Astrocyte of the spinal cord (primary cell): ENCODE measurements at places on chromosomes 5 and 9.

DNA sequence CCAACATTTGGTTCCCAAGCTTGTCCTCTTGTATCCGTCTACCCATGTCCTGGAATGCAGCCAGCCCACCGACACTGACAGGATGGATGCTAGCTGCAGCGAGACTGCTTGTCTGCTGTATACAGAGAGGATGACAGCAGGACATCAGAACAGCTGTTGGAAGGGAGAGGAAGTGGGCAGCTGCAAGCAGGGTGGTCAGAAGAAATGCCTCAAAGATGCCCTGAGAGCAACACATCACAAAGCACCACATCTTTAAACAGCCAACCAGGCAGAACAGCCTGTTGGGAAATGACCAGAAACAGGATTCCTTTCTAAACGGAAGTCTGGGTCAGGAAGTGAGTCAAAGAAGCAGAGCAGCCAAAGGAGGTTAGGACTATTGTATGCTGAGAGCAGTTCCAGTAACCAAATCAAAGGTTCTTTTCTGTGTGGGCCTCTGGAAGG, 219.1 kb downstream of the NDUFS4 start:
- peak; percentile 62 for DNase-seq

DNA sequence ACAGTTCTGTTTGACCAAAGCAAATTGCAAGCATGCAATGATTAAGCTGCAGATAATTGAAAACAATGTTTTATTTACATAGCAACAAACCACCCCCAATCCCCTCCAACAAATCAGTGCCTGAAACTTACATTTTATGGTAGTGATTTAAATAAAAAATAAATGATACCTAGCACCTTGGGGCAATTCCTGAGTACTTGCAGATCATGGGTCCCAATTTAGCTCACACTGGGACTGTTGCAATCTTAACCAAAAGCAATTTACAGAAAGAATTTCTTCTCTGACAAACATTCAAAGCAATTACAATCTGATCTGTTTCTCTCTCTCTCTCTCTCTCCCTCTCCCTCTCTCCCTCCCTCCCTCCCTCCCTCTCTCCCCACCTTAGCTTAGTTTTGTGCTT, 345.7 kb upstream of the PCSK5 start:
- no peak for DNase-seq

DNA sequence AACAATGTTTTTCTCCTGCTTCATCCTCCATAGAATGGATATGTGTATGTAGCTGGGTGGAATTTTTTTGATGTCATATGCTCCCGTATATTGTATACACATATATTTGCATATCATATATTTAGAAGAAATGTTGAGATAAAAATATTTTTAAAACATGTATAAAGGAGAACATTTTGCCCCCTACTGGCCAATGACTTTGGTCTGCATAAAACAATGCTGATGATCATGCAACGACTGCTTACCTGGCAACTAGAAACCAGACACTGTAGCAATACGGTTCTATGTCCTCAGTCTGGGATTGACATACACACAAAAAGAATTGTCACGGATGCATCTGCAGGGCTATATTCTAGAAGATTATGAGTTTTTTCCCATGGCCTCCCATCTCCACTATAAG, 503.6 kb downstream of the ELAVL2 start:
- DNase-seq, result no peak

DNA sequence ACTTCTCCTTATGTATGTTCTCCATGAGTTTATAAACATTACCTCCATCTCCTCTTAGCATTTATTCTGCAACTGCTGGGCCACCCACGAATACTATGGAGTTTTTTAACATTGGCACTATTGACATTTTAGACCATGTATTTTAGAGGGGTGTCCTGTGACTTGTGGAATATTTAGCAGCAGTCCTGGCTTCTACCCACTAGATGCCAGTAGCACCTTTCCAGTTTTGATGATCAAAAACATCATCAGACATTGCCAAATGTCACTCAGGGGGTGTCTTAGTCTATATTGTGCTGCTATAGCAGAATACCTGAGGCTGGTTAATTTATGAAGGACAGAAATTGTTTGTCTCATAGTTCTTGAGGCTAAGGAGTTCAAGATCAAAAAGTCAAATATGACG, 187.5 kb upstream of the RORB start:
- no peak for DNase-seq

- no peak for DNase-seq
These were observed 9.4 kb downstream of the FYB1 start for GRCh38 chr5:39209924-39210323.

- no peak for DNase-seq
These were observed 24.0 kb upstream of the GRHPR start for GRCh38 chr9:37398464-37399025.

- peak; percentile 77 for DNase-seq
These were observed 118.7 kb downstream of the LPAR1 start for GRCh38 chr9:110919609-110920008.

DNA sequence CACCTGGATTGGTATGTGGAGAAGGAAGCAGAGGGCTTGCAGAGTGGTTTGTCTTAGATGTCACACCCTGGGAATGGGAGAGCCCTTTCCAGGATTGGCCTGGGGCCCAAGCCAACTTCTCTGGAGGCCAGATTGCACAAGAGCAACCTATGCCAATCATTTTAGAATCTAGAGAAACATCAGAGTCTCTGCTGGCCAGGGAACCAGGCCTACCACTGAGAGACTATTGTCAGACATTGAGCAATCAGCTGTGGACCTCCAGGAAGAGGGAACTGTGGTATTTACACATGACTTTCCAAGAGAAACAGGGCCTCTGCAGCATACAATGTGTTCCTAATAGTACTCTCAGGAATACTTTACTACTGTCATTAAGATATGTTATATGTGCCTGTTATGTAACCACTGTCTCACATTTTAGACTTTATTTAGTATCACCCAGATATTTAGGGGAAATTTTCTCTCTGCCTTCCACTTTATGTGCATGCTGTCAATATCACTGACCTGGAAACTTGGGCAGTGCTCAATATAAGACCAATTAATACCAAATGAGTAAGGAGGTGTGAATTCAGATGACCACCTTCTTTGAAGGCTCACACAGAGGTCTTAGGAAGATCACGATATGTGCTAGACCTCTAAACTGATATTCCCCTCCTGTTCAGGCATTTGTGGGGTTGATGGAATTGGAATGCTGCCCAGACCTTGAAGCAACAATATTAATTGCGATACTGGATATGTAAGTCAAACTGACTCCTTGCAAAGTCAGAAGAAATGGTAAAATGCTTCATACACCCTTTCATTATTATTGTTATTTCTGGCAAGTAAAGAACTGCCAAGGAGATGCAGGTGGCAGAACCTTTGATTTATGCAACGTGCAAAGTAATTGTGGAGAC, 20.5 kb upstream of the CCL28 start:
- DNase-seq, result peak; percentile 86

DNA sequence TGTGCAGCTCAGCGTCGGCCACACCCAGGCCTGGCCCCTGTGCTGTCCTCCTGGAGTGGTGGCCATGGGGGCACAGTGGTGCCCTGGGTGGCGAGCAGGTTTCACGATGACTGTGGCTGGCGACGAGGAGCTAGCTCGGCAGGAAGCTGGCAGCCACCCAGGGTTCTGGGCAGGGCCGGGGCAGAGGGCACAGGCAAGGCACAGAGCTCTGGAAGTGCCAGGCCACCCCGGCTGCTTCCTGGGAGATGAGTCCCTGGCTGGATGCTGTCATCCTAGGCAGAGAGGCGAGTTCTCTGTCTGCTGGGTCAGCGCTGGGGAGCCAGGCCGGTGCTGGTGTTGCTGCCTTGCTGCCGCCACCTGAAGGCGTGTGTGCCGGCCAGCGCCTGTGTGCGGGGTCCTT, 51.7 kb downstream of the RXRA start:
- DNase-seq, result no peak

GRCh38 chr9:758146-758545, 83.4 kb upstream of the DMRT1 start:
- DNase-seq, result no peak

- no peak for DNase-seq
These were observed 548.1 kb upstream of the C9orf72 start for GRCh38 chr9:28121366-28121765.

- DNase-seq, result no peak
These were observed 285.3 kb upstream of the ADRA1B start for GRCh38 chr5:159631001-159631400.

DNA sequence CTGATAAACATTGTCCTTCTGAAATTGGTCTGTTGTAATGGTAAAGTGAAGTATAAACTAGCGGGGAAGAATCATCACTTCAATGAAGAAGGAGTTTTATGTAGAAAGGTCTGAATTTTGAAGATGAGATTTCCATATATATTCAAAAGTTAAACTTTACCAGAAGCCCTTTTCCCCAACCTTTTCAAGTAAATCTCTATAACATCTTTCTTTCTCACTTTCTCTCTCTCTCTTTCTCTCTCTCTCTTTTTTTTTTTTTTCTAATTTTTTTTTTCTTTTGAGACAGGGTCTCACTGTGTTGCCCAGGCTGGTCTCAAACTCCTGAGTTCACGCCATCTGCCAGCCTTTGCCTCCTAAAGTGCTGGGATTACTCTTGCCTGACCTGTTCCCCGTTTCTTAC, 78.7 kb downstream of the NSD1 start:
- DNase-seq, result no peak

DNA sequence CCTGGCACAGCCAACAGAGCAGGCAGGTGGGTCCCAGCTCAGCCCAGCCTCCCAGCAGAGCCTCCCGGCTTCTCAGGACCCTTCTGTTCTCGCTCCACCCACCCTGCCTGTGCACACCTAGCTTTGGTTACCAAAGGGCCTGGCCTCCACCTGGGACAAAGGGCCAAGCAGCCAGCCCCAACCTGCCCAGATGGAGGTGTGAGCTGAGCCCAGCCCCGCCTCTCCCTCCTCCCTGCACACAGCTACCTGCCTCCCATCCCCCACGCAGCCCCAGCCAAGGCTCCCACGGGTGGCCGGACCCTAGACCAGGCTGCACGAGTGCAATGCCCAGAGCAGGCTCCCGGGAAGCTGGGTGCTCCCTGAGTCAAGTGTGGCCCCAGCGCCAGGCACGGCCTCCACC, 5.6 kb downstream of the TPRN start:
- DNase-seq, result no peak

DNA sequence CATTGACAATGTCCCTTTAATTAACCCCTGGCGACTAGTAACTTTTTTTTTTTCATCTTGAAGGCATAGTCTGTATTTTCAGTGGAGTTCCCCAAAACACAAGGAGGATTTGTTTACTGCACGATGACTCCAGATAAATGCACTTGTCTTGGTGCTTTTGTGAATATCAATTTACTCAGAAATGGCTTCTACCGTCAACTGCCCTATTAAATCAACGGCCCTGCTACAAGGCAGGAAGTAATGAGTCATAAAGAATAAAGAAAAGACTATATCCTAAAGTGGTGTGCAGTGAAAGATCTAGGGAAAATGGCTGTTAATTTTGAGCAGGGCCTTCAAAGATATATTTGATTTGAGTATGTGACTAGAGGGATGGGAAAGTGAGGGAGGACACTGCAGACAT, 388.3 kb upstream of the CHD1 start:
- DNase-seq, result peak; percentile 5

GRCh38 chr5:1167361-1167727, 34.1 kb upstream of the SLC6A19 start:
- no peak for DNase-seq

GRCh38 chr5:123819833-123820232, 307.9 kb downstream of the CSNK1G3 start:
- DNase-seq, result peak; percentile 91

GRCh38 chr9:104866191-104866590, 61.8 kb downstream of the ABCA1 start:
- DNase-seq, result peak; percentile 35
